ENCODE measurements at places on chromosomes 1 and 21. TPM values are rescaled to one million over a fixed set of nuclear protein-coding genes. Genes with fewer than 3 reads are reported as not detected.

DNA sequence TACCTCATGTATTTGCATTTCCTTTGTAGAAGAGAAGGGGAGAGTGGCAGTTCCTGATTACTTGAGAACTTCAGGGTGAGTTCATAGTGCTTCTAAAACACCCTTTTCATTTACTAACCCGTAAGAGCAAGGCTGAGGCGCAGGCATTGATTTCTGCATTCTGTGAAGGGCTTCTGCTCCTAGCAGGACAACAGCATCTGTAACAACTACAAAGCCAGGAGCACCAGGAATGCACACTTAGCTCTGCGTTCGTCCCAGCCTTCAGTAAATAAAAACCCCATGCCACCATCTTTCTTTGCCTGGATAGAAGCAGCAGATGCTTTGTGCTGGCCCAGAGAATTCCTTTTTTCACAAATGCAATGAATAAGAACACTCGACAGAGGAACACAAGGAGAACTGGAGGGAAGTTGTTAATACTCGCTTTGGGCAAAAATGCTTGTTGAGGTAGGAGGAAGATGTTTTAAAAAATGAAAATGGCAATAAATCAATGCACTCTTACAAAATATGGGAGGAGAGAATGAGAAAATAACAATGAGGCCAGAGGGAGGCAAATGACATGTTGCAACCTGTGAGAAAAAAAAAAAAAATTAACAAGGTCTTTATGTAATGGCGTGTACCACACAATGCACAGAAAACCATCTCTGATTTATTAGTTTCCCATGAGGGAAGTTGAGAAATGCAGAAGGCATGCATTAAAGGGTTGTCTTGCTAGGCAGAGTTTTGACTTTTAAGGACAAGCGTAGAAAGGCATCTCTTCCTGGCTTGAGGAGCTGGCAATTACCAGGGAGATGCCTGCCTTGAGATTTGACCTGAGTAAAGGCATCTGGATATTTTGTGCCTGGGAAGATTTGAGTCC is 418.8 kb downstream of the DISC1 start:
- no peak for DNase-seq

DNA sequence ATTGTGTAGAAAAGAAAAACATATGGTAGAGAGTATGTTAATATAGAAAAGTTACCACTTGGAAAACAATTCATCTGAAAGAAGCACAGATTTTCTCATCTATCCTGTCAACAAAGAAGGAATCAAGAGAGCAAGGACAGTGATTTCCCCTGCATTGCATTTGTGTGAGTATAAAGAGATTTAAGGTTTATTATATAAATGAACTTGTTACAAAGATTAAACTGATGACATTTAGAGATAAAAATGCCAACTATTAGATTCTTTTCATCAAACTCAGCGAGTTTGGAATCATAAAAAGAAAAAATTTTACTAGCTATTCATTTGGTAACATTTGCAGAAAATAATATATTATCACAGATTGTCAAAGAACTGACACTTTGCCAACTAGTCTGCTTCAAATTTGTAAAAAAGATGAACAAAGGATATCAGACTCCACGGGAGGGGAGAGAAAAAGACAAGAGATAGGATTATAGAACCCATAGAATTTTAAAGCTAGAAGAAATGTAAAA is at the start of gene RGS21:
Gene RGS21 (plus strand): TSS at position 51 of the 509 bp plus-strand sequence. CDS start 26,045 bp downstream, outside the sequence.
- no peak for DNase-seq

GRCh38 chr1:192547501-192547900 is 28.1 kb upstream of the RGS1 start:
- no peak for DNase-seq

- DNase-seq = no peak
Measured at GRCh38 chr1:59442492-59442891, 145.6 kb downstream of the FGGY start.

DNA sequence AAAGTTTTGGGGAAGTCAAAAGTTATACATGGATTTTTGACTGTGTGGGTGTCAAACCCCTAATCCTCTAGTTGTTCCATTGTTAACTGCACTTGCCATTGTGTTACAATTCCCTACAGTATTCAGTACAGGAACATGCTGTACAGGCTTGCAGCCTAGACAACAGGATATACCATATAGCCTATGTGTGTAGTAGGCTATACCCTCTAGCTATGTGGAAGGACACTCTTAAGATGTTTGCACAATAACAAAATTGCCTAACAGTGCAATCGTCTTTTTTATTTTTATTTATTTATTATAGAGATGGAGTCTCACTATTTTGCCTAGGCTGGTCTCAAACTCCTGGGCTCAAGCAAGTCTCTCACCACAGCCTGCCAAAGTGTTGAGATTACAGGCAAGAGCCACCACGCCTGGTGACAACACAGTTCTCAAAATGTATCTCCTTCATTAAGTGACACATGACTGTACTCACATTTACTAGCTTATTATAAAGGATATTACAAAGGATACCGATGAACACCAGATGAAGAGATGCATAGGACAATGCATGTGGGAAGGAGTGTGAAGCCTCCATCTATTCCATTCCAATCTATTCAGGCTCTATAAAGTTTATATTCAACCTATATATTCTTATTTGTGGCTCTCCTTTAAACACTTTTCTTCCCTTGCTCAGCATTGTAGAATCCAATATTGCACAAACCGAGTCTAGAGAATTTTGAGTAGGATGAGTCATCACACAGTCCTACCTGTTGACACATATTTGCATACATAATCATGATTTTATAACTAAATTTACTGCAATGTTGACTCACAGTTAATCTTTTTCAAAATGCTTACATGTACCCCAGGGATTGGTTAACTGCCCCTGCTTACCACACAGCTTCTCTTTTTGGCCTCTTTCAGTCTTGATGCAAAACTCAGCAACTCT is 28.4 kb upstream of the CEP350 start:
- DNase-seq = no peak

- DNase-seq = no peak
Measured at GRCh38 chr1:153506831-153507413, 28.9 kb downstream of the S100A6 start.

- DNase-seq = no peak
Measured at GRCh38 chr1:198072177-198072576, 84.6 kb upstream of the NEK7 start.

GRCh38 chr1:193406901-193407300 is 220.5 kb upstream of the B3GALT2 start:
- no peak for DNase-seq

The TMEM54 gene
- not detected for total RNA-seq

The KIF14 gene
- total RNA-seq = 0.06 TPM

The ILDR2 gene
- total RNA-seq = 0.52 TPM

The HRNR gene
- total RNA-seq = not detected

Data from CD4-positive, alpha-beta memory T cell (primary cell).